Esophagus squamous epithelium (tissue), 5 donors: ENCODE measurements at places on chromosomes 7 and 10.

DNA sequence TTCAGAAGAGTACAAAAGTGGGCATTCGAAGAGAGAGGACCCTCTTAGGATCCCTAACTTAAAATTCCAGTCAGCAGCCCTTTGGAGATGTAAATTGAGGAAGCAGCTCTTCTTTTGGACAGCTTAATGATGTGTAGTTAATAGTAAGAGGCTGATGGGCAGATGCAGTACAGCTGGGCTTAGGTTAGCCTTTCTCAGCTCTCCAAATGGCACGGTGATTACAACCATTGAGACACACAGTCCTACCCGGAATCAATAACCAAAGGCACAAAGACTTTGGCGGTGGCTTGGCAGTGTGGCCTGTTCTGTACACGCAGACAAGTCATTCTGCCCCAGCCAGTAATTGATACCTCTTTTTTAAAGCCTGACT, 26.8 kb downstream of the GAD2 start:
- DNase-seq: no peak

DNA sequence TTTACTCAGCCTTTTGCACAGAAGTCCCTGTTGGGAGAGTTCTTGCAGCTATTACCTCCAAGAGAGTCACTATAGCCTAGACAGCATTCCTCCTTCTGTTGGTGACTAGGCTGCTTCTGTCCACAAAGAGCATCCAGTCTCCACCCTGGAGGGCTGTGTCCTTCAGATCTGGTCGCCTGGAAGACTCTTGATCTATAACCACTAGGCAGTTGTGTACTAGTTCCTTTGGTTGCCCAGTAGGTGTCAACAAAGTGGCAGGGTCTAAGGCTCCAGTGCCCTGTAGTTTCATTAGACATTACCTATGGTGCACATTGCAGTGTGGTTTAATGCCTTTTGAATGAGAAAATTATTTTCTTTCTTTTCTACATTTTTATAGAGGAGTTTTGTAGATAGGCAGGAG, 11.3 kb upstream of the AKR1C2 start:
- no peak for DNase-seq

GRCh38 chr7:464454-465401, 54.9 kb downstream of the PDGFA start:
- DNase-seq: no peak

GRCh38 chr7:112286250-112287086, 80.0 kb downstream of the ZNF277 start:
- DNase-seq: no peak

- no peak for DNase-seq
Measured at GRCh38 chr10:101467286-101467770, 113.4 kb downstream of the BTRC start.

GRCh38 chr7:137434530-137434929, 91.0 kb upstream of the PTN start:
- DNase-seq: no peak

DNA sequence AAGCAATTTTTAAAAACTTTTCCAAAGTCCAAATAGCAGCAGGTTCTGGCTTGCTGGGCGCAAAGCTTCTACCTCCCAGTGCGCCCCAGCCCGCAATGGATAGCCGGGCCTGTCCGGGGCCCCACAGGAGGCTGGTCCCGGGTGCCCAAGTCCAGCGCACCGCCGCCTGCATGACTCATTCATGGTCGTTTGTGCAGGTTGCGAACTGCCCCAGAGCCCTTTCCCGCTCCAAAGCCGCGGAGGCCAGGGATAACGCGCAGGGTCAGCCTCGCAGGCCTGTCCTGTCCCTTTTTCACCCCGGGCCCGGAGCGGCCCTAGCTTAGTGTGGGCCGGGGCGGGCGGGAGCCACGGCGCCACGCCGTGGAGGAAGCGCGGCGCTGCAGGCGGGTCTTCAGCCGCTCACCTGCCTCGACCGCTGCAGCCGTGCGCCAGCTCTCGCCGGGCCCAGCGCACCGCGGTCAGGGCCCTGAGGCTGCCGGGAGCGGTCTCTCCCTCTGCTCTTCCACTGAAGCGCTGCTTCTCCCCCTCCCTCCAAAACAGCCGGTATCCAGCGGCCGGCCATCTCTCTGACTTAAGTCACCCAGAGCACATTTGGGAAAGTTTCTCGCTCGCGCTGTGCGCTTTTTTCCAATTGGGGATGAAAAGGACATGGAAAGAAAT, 1.7 kb upstream of the EGR2 start:
- DNase-seq: no peak

- DNase-seq: no peak
Measured at GRCh38 chr10:81026591-81026990, 488.9 kb downstream of the SH2D4B start.

GRCh38 chr7:82286798-82287140, 156.8 kb downstream of the CACNA2D1 start:
- no peak for DNase-seq

DNA sequence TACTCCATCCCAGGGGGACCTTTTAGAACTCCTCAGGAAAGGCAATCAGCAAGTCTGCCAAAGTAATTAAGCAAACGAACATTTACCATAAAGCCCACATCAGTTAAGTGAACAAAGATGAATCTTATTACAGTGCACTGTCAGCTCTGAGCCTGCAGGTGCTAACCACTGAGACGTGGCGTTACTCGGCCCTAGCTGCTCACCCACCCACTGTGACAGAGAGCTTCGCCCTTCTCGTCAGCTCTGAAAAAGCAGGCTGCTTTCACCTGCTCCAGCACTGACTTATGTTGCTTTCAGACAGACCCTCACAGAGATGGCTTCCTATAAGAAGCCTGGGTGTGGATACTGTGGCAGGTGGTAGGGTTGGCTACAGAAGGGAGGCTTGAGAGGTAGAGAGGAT, 57.7 kb upstream of the KCNIP2 start:
- DNase-seq: no peak

- no peak for DNase-seq
Measured at GRCh38 chr10:132239126-132240031, 52.6 kb downstream of the DPYSL4 start.

GRCh38 chr7:101995121-101995520, 177.7 kb downstream of the CUX1 start:
- DNase-seq: no peak

DNA sequence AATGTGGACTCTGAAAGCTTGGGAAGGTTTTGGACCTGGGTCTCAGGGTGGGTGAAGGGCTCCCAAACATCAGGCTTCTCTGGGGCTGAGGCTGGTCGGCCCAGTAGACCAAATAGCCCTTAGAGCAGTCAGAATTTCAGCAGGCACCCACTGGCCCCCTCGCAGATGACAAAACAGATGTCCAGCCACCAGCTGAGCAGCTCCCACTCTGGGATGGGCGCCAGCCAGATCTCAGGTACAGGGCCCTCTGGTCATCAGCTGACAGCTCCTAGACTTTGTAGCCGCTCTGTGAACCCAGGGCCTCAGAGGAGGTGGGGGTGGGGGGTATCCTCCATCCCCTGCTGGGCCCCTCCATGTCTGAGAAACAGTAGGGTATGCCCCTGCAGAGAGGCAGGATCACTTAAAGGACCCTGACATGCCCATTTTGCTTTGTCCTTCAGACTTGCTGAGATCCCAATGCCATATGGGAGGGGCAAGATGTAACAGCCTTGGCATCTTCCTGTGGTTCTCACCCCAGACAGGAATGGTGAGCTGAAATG, 26.5 kb downstream of the HSPA12A start:
- DNase-seq: no peak
